ENCODE measurements at places on chromosomes 6 and 20. TPM values are rescaled to one million over a fixed set of nuclear protein-coding genes. Genes with fewer than 3 reads are reported as not detected.

DNA sequence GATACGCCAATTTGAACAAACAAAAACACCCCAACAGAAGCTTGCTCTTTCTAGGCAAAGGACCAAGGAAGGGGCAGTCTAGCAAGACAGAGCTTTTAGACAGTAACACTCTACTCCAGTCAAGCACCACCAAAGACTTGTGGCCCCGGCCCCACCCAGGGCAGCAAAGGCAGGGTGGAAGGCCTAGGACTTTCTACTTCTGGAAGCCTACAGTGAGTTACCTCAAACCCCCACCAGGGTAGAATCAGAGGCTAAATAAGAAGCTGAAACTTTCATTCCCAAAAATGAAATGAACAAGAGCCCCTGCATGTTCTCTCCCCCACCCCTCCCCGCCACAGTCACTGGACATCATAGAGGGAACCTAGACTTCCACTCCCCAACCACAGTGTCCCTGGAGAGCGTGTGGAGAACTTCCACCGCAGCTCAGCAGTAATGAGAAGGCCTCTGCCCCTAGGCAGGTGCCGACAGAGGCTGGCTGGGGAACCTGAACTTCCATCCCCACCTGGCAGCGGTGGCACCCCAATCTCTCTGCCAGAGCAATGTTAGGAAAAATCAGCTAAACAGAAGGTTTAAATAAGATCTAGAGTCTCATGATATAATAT lies 40.0 kb downstream of the KATNA1 start:
- DNase-seq: no peak

DNA sequence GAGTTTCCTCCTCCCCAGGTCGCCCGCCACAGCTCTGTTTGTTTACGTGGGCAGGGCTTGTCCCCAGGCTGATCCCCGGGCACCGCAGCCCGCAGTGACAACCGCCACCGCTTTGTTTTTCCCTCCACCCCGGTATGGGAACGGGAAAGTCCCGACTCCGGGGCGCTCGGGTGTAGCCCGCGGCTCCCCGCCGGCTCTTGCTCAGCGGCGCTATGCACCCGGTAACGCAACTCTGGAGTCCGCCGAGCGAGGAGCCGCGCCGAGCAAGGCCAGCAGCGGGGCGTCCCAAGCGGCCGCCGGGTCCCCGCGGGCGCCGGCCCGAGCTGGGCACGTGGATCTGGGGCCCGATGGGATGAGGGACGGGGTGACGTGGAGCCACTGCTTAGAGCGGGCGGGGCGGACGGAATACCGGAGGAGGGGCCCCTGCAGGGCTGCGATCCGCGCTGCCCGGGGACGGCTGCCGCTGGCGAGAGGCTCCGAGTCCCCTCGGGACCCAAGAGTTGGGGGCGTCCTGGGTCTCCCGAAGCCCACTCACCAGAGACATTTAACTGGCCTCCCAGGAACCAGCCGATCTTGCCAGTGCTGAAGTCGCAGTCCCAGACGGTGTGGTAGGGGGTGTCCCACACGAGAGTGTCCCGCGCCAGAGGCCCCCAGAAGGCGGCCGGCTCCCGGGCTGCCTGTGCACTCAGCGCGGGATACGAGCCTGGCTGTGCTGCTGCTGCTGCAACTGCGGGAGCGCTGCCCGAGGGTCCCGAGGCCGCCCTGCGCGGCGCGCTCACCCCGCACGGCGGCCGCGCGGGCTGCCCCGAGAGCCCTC lies 497 bp downstream of the ACSS1 start:
- peak; percentile 81 for DNase-seq

GRCh38 chr20:40813708-40814630 lies 124.9 kb upstream of the MAFB start:
- DNase-seq: no peak

Gene STAU1
- total RNA-seq: 57.8 TPM

Gene AKAP12
- total RNA-seq: 0.52 TPM

Gene GMDS
- 35.9 TPM for total RNA-seq

- no peak for DNase-seq
Observed at GRCh38 chr6:93746892-93747291, 327.5 kb upstream of the EPHA7 start.

Gene JARID2
- total RNA-seq: 27.6 TPM

GRCh38 chr20:31710423-31711108 lies 12.1 kb downstream of the BCL2L1 start:
- no peak for DNase-seq

DNA sequence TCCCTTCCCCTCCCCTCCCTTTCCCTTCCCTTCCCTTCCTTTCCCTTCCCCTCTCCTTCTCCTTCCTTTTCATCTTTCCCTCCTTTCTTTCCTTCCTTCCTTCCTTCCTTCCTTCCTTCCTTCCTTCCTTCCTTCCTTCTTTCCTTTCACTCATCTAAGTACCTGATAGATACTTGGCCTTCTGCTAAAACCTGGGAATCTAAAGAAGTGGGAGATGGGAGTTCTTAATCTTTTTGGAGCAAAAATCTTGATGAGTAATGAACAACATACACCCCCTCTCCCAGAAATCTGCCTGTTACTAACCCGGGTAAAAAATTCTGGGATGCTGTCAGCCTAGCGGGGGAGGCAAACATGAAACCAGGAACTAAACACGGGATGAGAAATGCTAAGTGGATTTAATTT lies 100.7 kb downstream of the VEGFA start:
- no peak for DNase-seq

Gene HLA-DRB1
- total RNA-seq: 51.4 TPM

GRCh38 chr6:31122791-31123706 lies 2.8 kb upstream of the CDSN start:
- no peak for DNase-seq

DNA sequence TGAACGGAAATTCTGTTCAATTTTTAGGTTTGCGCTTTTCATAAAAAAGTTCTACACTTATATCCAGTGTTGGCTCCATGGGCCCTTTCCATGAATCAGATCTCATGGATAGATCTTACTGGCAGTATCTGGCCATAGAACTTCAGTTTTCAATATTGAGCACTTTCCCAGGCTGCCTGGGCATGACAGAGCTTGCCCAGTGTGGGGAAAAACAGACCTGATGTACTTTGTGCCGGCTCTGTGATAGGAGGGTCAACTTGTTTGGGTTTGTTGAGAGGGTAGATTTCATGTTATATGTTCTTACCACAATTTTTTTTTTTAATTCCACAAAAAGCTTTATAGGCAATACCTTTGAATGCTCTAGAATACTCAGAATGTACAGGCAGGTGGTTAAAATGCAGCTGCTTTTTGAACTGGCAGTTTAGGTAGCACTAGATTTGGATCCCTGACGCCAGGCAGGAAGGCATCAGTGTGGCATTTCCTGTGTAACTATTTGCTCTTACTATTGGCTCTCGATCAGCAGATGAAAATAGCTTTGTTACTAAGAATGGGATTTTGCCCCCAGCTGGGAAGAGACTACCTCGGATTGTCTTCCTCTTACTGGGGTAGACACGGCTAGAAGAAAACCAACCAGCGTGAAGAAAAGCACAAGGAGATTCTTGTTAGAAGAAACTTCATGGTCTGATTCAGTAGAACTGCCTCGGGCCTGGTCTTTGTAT lies 404.9 kb upstream of the SOX4 start:
- no peak for DNase-seq

DNA sequence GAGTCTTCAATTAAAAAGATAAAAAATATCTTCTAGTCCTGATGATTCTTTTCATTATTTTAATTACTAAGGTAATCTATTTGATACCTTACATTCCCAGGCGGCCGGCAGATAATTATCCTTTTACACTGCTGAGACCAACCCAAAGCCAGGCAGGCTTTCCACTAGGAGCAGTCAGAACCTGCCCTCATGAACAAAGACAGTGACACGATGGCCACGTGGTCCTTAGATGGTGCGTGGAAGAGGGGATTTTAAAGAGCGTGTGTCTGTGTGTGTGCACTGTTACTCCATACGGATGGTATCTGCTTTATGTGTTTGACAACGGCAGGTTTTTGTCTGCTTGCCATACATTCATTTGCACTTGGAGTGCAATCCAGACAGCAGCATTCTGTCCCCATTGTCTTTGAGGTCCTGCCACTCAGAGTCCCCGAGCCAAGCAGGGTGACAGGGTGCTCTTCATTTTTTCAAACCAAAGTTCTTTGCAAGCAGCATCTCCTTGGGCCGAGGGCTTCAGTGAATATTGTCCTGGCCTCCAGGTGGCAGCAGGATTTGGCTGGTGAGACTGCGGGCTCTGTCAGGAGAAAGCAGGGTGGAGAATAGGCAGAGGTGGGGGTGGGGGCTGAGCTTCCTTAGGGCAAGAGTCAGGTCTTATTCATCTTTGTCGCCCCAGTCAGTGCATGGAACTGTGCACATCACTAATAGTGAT lies 260.5 kb downstream of the NRN1 start:
- no peak for DNase-seq

Gene SALL4
- 0.17 TPM for total RNA-seq

GRCh38 chr6:84853901-84854300 lies 89.5 kb upstream of the TBX18 start:
- no peak for DNase-seq

DNA sequence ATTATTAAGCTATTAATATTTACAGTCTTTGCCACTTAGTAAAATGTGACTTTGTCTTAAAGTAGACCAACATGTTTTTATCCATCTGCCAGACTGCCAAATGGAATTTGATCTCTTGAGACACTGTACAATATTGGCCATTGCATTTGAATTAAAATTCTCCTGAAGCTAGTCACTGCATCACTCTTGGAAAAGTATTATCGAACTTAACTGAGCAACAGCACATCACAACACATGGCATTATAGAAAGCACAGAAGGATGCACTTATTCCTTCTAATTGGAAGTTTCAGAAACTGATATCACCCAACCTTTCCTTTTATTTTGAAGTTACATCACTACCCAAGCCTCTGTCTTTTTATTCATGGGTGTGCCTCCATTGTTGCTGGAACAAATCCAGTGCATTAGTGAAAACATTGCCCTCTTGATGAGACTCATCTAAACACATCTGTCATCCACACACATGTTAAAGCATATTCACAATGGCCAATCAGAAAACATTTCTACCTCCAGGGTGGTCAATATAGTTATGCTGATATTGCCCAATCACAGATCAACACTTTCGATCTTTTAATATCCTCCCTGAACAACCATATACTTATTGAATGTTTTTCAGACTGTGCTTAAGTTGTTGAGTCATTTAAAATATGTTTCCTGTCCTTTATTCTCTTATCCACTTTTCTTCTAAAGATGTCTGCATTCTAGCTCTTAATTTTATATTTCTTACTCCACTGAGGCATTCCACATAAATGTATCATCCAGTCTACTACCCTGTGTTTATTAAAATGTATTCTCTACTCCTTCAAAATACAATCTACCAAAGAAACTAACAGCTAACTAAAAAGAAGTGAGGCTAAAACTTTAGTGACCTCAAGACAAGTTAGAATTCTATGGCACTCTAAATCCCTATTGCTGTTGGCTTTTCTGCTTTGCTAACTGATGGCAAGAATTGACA lies 535.0 kb downstream of the RFPL4B start:
- no peak for DNase-seq

- DNase-seq: no peak
Observed at GRCh38 chr6:44892579-44892978, 435.6 kb upstream of the RUNX2 start.

DNA sequence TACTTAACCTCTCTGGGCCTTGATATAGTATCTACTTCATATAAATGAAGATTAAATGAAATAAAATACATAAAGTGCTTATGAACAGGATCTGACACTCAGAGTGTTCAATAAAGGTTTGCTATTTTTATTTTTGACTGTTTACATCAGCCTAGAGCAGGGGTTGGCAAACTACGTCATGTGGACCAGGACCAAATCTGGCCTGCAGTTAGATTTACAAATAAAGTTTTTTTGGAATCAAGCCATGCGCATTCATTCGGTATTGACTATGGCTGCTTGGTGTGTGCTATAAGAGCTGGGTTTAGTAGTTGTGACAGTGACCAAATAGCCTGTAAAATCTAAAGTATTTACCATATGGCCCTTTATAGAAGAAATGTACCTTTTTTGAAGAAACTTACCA lies 20.8 kb downstream of the PEX7 start:
- DNase-seq: no peak

Gene GNMT
- total RNA-seq: 1.1 TPM

Gene NR2E1
- not detected for total RNA-seq

DNA sequence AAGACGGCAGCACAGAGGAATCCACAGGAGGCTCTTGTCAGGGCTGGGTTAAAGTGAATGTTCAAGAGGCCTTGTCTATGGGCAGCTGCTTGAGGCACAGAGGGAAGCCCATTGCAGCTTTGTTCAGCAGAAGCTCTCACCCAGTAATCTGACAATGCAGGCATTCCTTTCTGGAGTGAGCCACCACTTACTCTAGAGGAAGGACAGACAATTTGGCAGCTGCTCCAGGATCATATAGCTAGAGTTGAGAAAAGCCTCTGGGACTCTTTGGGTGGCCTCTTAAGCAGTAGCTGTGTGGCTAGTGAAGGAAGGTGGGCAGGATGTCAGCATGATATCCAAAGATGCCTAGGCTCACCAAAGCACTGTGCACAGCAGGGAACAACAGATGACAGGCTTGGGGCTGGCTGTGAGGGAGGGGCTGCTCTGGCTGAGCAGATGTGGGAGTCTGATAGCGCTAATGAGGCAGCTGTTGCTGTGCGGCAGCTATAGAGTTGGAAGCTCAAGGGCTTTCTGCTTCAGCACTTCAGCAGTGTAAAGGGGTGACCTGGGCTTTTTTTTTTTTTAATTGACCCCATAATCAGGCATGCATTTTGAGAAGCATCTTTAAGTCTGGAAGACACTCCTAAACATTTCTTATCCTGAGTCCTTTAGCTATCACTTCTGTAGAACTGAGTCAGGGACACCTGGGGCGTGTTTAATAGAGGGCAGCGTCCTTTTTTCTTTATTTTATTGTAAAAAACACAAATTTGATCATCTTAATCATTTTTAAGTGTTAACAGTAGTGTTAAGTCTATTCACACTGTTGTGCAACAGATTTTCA lies 27.2 kb downstream of the CMTR1 start:
- DNase-seq: no peak

DNA sequence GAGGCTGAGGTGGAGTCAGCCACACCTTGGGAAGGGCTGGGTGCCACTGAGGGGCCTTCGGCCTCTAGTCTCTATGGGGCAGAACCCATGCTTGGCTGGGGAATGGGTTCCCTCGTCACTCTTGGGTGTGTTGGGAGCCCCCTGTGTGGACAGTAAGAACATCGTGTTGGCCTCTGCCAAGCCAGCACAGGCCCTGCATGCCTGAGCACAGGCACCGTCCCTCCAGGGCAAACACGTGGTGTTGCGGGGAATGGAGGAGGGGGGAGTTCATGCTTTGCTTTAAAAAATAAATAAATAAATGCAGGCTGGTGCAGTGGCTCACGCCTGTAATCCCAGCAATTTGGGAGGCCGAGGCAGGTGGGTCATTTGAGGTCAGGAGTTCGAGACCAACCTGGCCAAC lies 63.0 kb downstream of the EZR start:
- DNase-seq: no peak

Gene ECHDC1
- total RNA-seq: 31.1 TPM

All from activated CD4-positive, alpha-beta T cell treated with anti-CD3 and anti-CD28 coated beads, Interleukin-2, amount 10 ng/mL, durations not matched to agents 7 days and 5 days (primary cell).